ENCODE measurements at places on chromosomes 1 and 21.

DNA sequence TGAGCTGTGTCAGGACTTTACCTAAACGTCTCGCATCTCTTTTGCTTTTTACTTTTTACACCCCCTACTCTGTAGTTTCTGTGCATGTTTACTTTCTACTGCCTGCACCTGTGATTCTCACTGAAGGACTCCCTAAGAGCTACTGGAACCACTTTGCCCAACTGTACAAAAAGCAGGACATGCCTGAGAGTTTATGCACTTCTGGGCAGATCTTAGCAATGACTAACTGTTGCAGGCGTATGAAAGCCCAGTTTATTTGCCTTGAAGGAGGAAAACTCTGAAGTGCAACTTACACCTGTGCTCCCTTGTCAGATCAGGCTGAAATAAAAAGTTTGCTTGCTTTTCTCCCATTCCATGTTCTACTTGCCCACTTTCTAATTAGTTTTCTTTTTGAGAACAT lies 467.0 kb upstream of the USP24 start:
- no peak for DNase-seq

DNA sequence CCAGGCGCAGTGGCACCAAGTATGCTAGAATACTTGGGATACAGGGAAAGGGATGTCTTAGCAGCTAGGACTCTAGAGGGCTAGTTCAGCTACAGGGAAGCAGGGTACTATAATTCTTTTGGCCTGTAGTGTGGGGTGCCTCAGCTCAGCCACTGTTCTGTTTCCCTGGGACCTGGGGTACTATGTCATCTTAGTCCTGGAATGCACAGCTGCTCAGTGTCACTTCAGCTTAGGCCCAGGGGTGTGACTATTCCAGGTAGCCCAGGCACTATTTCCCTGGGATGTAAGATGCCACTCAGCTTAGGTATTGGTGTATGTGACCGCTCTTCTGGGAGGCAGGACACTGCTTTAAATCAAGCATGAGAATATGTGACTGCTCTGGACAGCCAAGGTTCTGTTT lies 34.1 kb downstream of the RGSL1 start:
- no peak for DNase-seq

DNA sequence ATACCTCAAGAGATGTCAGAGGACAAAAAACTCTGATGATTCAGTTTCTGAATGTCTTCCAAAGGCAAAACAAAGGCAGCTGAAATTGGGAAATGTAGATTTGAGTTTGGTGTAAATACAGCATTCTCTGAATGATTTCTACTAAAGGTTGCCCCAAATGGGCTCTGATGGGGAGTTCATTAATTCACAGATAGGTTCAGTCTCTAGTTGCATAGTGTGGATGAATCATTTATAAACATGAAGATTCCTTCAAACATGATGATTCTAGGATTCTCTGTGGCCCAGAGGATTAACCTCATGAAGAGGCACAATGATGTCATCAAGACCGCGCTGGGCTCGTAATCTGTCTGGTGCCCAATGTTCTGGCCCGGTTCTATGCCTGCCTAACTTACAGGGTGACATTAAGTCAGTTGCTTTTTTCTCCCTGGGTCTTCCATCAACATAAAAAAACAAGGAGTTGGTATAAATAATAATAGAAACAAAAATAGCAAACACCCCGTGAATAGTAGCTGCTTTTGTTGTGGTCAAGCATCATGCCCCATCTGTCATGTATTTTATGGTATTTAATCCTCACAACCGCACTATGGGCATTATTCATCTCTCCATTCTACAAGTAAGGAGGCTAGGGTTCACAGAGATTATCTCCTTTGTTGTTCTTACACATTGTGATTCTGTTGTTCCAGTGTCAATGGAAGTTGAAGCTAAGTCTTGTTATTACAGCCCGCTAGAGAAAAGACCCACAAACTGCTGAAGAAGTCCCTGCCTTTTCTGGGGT lies 509.6 kb upstream of the USP24 start:
- no peak for DNase-seq

GRCh38 chr1:109094377-109094803 lies 3.8 kb downstream of the TMEM167B start:
- no peak for DNase-seq

- no peak for DNase-seq
These were observed 176.7 kb downstream of the CAMTA1 start for GRCh38 chr1:6961905-6962477.

GRCh38 chr1:221169447-221169889 lies 290.2 kb downstream of the HLX start:
- peak; percentile 93 for DNase-seq

- DNase-seq: peak; percentile 88
These were observed 706 bp downstream of the RNF19B start for GRCh38 chr1:32963746-32964460.

- DNase-seq: no peak
These were observed 32.1 kb downstream of the HMGB4 start for GRCh38 chr1:33895976-33896375.

DNA sequence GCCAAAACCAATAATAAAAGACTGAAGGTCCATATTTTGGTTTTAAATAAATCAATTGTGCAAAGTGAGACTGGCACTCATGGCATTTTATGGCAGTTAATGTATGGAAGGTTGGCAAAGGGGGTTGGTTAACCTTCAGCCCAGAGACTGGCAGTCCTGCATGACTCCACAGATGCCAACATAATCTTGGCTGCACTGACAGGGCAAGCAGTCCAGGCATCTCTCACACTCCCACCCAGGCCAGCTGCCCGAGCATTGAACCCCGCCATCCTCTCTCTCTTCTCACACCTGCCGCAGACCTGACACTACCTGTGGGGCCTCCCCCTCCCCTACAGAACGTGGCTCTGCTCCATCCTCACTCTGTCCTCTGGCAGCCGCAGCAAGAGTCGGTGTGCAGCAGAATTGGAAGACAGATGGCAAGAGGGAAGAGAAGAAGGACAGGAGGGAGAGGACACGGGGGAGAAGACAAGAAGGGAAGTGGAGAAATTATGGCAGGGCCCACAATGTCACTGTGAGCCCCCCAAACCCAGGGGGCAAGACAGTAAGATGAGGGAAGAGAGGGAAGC lies 43.7 kb downstream of the ITPKB start:
- no peak for DNase-seq

DNA sequence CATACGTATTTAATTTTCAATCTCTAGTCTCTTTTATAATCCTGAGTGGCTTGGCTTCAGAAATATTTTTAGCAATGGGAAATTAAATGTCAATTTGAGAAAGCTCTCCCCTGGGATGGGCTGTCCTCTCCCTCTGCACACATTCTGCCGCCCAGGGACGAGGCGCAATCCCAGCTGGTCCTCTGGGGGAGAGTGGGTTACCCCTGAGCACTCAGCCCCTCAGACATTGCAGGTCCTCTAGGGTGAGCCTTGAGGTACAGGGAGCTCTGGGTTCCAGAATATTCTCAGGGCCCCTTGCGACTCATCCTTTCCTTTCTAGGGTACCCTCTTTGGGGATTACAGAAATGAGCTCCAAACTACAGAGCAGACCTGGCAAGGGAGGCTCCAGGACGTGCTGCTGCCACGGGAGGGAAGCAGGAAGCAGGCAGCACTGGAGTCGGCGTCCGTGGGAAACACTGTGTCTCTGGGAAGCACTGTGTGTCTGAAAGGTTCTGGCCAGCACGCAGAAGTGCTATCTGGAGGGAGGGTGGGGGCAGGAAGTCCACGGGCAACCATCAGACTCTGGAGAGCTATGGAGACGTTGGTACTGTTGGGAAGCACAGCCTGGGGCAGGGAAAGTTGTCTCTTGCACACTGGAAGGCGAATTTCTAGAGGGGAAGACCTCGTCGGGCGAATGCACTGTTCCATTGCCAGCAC lies 343.3 kb upstream of the VAMP3 start:
- no peak for DNase-seq

DNA sequence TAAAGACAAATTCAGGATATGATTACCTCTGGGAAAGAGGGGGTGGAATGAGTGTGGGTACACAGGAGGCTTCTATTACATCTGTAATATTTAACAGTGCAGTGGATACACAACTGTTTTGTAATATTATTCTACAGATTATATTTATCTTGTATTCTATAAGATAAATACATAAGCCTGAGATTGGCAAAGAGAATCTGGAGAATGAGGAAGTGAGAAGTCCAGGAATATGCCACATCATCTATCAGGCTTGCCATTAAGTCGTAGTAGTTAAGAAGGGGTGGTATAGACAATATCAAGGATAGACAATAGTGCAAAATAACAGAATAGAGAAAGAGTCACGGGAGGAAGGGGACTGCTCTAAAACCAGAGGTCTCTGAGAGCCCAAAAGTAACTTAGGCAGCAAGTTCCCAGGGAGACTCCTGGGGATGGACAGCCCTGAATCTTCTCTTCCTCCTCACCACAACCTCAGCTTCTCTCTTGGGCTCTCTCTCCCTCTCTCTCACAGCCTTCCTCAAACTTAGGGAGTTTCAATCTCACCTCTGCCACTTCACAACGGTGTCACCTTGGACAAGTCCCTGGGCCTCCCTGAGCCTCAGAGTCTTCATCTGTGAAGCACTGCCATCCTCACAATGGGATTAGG lies 14.0 kb upstream of the PTAFR start:
- DNase-seq: no peak

DNA sequence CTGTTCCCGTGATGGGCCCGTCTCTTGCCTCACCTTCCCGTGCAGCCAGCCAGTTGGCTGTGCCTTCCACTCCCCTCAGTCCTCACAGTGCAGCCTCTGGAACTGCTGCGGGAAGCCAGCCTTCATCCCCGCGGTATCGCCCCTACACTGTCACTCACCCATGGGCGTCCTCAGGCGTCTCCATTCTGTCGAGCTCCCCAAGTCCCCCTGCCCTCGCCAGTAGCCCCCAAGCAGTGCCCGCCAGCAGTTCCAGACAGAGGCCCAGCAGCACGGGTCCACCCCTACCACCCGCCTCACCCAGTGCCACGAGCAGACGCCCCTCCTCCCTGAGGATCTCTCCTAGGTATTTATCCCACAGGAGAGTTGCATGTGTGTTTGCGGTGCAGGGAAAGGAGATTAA lies 73.5 kb downstream of the UBE4B start:
- no peak for DNase-seq

DNA sequence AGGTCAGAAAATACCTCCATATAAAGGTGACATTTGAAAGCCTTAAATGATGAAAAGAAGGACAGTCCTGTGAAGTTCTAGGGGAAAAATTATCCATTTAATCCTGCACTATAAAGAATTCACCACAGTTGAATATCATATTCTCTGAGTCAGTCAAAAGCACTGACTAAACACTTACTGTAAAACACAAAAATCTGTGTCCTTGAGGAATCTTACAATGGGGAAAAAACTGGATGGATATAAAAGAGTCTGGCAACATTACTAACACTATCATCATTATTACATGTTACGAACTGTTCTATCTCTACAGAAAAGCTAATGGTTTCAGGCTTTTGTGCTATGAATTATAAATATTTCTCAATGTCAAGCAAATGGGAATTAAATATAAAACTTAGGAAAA lies 42.4 kb upstream of the HP1BP3 start:
- DNase-seq: no peak
